ENCODE measurements at places on chromosomes 4 and X.

DNA sequence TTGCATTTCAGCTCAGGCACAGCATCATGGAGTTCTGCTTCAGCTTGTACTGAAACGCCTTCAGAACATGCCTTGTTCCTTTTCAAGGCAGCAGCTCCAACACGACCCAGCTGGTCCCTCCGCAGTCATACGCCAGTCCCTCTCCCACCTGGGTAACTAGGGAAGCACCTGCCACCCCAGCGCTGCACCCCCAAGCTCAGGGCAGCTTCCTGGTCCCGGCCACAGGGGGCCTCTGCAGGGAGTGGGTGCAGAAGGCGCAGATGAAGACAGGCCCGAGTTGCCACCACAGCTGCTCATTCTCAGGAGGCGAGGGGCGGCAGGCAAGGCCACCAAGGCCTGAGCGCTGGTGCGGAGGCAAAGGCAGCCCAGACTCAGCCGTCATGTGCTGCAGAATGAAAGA, 21.8 kb downstream of the WDR1 start:
- no peak for DNase-seq

DNA sequence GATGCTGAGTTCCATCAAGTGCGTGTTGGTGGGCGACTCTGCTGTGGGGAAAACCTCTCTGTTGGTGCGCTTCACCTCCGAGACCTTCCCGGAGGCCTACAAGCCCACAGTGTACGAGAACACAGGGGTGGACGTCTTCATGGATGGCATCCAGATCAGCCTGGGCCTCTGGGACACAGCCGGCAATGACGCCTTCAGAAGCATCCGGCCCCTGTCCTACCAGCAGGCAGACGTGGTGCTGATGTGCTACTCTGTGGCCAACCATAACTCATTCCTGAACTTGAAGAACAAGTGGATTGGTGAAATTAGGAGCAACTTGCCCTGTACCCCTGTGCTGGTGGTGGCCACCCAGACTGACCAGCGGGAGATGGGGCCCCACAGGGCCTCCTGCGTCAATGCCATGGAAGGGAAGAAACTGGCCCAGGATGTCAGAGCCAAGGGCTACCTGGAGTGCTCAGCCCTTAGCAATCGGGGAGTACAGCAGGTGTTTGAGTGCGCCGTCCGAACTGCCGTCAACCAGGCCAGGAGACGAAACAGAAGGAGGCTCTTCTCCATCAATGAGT, 46.6 kb downstream of the RHOH start:
- no peak for DNase-seq

GRCh38 chr4:142265536-142265935, 580.6 kb downstream of the INPP4B start:
- peak; percentile 46 for DNase-seq

- no peak for DNase-seq
These were observed 3.4 kb downstream of the GPRASP1 start for GRCh38 chrX:102654696-102655095.

GRCh38 chr4:26217961-26218676, 102.7 kb upstream of the RBPJ start:
- no peak for DNase-seq
